ENCODE measurements at places on chromosomes 13 and 19. TPM values are rescaled to one million over a fixed set of nuclear protein-coding genes. Genes with fewer than 3 reads are reported as not detected.
A peak's percentile ranks its signal among the peaks of the same experiment; 100 is the strongest.

DNA sequence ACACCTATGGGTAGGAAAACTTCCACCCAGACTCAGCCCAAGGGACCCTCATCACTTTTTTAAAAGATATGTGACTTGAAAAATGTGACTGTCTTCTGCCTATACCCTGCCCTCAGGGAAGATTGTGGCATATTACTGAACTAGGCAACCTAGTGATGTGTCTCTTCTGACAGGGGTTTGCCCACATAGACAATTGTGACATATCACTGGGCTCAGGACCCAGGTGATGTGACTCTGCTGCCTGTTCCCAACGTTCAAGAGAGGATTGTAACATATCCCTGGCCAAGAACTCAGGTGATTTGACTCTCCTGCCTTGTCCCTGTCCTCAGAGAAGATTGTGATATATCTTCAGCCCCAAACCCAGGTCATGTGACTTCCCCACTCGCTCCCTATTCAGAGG is 86.3 kb upstream of the ZNF43 start:
- DNase-seq: no peak

- no peak for DNase-seq
These were observed 50.6 kb downstream of the TNFRSF19 start for GRCh38 chr13:23620613-23621315.

DNA sequence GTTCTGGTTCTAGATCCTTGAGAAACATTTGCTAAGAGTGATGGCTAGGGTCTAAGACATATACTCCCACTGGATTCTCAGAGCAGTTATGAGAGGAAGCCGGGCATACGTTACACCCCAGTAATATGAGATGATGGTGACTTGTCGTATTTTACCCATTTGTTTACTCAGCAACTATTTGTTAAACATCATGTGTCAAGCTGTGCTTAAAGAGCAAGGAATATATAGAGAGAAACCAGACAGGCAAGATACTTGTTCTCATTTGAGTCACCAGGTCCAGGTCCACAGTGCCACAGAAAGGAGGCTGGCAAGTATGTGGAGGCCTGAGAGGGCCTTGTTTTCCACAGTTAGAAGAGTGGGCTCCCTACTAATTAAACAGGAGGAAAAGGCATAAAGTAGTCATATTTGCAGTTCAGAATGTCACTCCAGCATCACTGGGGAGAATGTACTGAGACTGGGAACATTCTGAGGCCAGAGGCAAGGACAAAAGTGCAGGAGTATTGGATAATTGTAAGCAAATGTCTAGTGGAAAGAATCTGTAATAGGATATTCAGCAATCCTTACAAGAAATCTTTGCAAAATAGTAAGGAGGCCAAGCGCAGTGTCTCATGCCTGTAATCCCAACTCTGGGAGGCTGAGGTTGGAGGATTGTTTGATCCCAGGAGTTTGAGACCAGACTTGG is 142.2 kb downstream of the IRS2 start:
- no peak for DNase-seq

DNA sequence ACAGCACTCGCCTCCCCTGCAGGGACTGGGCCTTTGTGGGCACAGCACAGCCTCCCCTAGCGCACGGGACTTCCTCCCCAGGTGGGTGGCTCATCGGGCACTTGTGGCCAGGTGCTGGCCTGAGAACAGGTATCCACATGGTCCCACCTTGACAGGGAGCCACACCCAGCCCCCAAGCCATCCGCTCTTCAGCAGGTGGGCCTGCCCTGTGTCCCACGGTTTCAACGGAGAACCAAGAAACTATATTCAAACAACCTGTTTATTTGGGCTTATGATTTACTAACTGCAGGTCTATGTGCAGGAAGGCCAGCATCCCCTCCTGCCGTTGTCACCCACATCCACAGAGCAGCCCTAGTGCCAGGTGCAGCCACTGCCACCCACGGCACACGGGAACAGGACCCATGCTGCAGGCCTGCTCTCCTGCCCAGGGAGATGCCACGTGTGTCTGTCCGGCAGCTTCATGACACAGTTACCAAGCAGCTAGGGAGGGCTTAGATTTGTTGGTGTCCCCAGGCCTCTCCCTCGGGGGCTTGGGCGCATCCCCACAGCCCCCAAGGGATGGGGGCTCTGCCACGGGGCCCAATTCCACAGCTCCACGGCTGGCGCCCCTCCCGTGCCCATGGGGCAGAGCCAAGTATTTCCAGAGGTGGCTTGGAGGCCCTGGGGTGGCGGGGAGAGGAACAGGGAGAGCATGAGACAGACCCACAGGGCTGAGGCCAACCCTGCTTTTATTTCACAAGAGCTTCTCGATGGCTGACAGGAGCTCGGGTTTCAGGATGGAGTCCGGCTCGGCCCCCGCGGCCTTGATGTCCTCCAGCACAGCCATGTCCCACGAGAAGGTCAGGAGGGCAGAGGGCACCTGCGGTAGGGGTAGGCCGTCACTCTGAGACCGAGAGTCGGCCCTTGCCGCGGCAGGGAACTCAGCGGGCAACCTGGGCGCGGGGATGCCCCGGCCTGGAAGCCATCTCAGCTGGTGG is 12.5 kb downstream of the UBXN6 start:
- DNase-seq: peak; percentile 59

PTGIR gene
- total RNA-seq: 10.1 TPM

DNA sequence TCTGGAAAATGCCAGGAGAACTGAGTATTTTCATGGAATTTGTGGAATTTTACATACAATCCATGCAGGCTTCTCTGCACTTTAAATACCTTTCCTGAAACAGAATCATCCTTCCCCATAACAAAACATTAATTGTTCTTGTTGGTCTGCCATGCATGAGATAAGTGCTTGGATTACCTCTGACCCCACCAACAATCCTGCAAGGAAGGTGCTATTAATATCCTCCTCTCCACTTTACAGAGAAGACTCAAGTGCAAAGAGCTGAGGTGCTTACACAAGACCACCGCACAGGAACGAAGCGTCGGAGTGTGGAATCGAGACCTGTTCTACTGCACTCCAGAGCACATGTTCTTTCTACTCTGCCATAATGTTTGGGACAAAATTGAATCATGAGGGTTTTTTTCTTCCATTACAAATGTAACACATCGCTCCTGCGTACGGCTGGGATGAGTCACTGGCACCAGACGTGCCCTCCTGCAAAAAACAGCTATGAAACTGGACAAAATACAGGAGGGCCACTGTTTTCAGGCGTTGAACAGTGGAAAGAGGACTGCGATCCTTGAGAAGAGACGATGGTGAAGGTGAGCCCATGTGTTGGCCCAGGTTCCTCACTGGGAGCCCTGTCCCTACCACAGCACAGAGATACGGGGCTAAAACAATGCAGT is 12.9 kb upstream of the LRRC4B start:
- DNase-seq: peak; percentile 3

Measured in kidney (tissue), 22 donors.